ENCODE measurements at places on chromosomes 2 and 18.

- no peak for DNase-seq
Measured at GRCh38 chr2:23250371-23250770, 134.6 kb upstream of the KLHL29 start.

DNA sequence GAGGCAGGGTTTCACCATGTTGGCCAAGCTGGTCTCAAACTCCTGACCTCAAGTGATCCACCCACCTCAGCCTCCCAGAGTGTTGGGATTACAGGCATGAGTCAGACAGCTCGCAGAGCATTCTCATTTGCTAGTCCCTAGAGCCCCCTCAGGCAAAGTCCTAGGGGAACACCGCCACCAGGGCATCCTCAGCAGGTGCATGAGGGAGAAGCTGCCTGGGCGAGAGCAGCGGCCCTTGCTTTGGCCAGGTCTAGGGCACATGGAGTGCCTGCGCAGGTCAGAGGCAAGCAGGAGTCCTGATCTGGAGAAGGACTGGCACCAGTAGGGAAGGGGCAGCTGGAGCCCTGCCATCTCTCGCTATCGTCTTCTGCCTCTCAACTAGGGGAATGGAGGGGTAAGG lies 32.4 kb downstream of the NGEF start:
- no peak for DNase-seq

- no peak for DNase-seq
Measured at GRCh38 chr18:1078301-1078700, 173.6 kb downstream of the ADCYAP1 start.

DNA sequence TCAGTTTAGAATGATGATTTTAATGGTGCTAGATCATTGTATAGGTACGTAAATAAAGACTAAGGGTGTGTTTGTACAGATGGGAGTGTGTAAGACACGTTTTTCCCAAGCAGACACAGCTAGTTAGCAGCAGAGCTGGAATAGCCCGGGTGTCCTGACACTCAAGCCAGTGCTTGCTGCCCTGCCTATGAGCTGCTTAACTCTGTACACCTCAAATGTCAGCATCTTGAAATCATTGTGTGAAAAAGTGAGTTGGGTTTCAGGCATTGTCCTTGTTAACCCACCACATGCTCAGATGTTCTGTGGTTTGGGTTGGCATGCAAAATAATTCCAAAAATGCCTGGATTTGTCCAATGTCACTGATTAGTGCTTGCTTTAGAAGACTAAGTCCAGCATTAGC lies 13.0 kb upstream of the TET3 start:
- no peak for DNase-seq
